Mammary epithelial cell (primary cell): ENCODE measurements at places on chromosomes 16 and 17. TPM values are rescaled to one million over a fixed set of nuclear protein-coding genes. Genes with fewer than 3 reads are reported as not detected.

DNA sequence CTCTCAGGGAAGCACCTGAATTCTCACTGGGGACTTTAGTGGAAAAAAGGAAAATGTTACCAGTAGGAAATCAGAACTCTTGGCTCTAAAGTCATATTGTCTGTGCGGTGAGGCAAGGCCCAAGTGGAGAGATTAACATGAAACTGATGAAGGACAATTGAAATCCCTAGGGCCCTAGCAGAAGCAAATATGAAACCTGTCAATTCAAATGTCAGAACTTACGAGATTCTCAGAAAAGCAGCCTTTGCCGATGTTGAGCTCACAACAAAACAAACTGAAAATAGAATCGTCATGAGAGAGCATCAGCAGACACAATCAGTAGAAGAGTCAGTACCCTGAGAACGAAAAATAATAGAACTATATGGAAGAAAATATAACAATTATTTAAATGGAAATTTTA is 108.8 kb downstream of the ELAC2 start:
- no peak for DNase-seq

- DNase-seq: no peak
Measured at GRCh38 chr16:1535391-1536291, 2.2 kb downstream of the TMEM204 start.

Gene ZFHX3
- 6.7 TPM for total RNA-seq

Gene PALB2
- total RNA-seq: 17.8 and 23.1 TPM in 2 replicates

DNA sequence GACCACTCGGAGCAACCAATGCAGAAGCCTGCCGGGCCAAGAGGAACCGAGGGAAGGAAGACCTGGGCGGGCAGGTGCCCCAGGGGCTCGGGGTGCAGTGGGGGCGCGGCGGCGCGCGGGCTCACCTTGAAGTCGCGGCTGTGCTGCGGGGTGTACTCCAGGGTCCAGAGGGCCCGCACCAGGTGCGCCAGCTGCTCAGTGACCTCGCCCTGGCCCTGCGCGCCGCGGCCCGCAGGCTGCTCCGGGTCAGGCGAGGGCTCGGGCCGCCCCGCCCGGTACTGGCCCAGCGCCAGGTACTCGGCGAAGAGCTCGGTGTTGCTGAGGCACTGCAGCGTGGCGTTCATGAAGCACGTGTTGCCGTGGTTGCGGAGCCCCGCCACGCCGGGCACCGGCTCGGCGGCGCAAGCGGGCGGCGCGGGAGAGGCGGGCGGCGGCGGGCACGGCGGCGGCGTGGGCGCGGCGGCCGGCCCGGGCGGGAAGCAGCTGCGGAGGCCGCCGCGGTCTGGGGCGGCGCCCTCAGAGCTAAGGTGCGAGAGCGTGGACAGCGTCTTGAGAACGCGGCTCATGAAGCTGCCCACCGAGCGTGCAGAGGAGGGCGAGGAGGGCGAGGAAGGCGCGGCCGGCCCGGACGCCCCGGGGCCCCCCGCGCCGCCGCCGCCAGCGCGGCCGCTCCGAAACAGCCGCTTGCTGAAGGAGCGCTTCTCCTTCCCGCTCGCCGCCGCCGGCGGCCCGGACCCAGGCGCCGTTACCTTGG is 562 bp downstream of the USP31 start:
- DNase-seq: peak; percentile 68

Gene PPP1R27
- not detected in 2 replicates for total RNA-seq

GRCh38 chr17:4340914-4341615 is 25.4 kb downstream of the UBE2G1 start:
- DNase-seq: no peak

DNA sequence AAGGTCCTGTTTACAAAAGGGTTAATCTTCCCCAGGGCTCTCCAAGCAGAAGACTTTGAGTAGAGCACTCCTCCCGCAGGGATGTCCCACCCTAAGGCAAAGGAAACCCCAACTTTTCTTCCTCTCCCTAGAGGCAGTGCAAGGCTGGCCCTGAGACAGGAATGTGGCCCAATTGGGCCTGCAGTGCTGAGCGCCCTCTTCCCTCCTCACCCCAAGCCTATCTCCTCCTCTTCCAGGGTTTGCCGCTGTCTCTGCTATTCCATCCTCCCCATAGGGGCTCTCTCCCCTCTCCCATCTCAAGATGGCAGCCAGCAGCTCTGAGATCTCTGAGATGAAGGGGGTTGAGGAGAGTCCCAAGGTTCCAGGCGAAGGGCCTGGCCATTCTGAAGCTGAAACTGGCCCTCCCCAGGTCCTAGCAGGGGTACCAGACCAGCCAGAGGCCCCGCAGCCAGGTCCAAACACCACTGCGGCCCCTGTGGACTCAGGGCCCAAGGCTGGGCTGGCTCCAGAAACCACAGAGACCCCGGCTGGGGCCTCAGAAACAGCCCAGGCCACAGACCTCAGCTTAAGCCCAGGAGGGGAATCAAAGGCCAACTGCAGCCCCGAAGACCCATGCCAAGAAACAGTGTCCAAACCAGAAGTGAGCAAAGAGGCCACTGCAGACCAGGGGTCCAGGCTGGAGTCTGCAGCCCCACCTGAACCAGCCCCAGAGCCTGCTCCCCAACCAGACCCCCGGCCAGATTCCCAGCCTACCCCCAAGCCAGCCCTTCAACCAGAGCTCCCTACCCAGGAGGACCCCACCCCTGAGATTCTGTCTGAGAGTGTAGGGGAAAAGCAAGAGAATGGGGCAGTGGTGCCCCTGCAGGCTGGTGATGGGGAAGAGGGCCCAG is 1.0 kb downstream of the PRRT2 start:
- DNase-seq: no peak

GRCh38 chr17:57416369-57416768 is 160.0 kb downstream of the MSI2 start:
- no peak for DNase-seq

- no peak for DNase-seq
Measured at GRCh38 chr16:46923513-46924295, 39.5 kb downstream of the GPT2 start.

DNA sequence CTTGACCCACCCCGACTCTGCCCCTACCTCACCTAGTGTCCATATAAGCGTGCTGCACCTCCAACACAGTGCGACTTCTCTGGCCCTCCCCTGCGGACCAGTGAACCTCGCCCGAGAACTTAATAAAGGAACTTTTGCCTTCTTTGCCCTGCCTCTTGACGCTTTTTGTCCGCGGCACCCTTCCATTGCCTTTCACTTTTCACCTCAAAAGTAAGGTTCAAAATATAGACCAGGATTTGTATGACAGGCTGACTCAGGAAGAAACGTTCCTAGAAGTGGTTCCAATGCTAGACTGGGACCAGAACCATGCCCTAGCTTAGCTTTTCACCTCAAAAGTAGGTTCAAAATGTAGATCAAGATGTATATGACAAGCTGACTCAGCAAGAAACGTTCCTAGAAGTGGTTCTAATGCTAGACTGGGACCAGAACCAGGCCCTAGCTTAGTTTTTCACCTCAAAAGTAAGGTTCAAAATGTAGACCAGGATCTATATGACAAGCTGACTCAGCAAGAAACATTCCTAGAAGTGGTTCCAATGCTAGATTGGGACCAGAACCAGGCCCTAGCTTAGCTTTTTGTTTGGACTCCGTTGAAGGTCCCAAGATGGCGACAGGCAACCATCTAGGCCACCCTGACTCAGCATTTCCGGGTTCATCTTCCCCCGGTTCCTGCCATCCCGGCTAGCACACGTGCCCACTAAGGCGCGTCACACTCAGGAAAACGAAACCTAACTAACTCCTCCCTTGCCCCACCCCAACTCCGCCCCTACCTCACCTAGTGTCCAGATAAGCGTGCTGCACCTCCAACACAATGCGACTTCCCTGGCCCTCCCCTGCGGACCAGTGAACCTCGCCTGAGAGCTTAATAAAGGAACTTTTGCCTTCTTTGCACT is 51.0 kb upstream of the TMEM97 start:
- DNase-seq: no peak

GRCh38 chr16:85528528-85529387 is 84.4 kb upstream of the GSE1 start:
- no peak for DNase-seq

Gene PABPN1L
- not detected for total RNA-seq

Gene SGCA
- total RNA-seq: not detected

Gene RNF227
- 5.2 TPM for total RNA-seq

DNA sequence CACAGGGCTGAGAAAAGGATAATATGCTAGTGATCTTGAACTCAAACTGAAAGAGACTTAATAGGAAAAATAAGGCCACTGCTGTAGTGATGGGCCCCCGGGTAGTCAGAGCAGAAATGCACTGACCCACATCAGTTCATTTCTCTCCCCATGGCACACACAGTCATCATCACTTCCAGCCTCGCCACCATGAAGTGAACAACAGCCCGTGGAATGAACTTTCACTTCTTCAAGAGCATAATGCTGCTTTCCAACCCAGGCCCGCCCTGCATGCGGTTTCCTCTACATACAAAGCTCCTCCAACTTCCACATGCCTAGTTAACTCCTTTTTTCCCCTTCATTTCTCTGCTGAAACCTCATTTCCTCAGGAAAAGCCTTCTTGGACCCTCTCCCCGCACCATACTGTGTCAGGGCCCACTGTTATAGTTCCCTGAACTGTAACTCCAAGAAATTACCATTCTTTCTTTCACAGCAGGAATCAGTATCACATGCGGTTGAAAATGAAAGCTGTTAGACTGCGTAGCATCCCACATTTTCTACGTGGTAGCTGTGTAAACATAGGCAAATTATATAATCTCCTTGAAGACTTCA is 65.8 kb upstream of the SMIM36 start:
- peak; percentile 84 for DNase-seq

Gene FOXN1
- not detected for total RNA-seq

- DNase-seq: peak; percentile 35
Measured at GRCh38 chr17:68172461-68172954, 75.3 kb upstream of the AMZ2 start.

Gene PRR29
- total RNA-seq: under 0.01 TPM

Gene WBP2
- total RNA-seq: 50.2 TPM

DNA sequence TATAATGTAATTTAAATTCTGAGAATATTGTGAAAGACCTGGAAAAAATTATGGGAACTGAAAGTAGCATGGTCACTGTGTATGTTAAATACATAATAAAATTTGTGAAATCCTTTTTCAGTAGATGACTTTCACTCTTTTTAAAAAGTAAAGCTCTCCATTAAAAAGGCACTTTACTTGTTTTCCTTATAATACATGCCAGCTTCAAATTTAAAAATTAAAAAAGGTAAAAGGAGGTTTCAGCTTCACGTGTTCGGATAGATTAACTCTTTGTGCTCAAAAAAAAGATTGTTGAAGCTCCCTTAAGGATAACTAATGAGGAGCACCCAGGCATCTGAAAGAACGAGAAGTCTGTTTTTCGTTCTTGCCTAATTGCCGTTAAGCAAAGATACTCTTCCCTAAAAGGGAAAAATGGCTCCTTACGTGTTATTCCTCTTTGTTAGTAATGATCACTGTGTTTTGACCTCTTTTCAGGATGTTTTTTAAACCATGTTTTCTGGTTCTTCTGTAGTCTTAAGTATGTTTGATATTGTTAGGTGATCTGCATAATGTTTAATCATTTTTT is 87.8 kb downstream of the TUBD1 start:
- DNase-seq: no peak

DNA sequence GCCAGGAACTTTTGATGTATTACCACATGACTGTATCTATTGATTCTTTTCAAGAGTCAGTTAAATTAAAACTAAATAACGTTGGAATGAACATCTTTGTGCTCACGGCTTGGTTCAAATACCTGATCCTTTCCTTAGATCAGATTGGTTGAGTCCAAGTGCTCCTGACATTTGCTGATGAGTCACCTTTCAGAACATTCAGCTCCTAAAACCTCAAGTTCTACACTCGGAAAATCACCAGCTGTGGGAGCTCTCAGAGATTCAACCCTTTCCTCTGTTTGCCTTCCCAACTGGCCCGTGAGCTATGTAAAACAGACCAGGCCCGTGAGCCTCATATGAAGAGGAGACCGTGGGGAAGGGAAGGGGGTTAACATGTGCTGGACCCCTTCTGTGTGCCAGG is 68.1 kb downstream of the RTN4RL1 start:
- no peak for DNase-seq

- no peak for DNase-seq
Measured at GRCh38 chr17:49390548-49391324, 23.9 kb downstream of the PHB1 start.

- DNase-seq: no peak
Measured at GRCh38 chr16:50992350-50993032, 158.6 kb downstream of the SALL1 start.

Gene NGFR
- 12.8 and 16.3 TPM in 2 replicates for total RNA-seq

DNA sequence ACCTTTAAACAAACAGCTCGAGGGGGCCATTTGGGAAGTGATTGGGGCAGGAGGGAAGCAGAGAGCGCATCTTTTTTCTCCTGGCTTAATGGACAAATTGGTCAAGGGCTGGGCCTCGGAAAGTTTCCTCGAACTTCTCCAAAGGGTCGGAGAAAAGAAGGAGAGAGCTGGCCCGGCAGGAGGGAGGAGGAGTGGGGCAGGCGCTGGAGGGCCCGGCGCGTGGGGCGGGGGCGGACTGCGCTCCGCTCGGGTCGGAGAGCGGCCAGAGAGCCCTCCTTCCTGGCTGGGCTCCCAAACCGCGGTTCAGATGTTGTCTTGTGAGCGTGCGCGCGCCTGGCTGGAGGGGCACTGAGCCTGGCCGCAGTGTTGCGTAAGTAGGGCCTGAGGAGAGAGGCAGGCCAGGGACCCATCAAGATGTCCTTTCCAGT is 1.2 kb downstream of the MMP2 start:
- DNase-seq: peak; percentile 59

Gene KRTAP9-4
- total RNA-seq: not detected

DNA sequence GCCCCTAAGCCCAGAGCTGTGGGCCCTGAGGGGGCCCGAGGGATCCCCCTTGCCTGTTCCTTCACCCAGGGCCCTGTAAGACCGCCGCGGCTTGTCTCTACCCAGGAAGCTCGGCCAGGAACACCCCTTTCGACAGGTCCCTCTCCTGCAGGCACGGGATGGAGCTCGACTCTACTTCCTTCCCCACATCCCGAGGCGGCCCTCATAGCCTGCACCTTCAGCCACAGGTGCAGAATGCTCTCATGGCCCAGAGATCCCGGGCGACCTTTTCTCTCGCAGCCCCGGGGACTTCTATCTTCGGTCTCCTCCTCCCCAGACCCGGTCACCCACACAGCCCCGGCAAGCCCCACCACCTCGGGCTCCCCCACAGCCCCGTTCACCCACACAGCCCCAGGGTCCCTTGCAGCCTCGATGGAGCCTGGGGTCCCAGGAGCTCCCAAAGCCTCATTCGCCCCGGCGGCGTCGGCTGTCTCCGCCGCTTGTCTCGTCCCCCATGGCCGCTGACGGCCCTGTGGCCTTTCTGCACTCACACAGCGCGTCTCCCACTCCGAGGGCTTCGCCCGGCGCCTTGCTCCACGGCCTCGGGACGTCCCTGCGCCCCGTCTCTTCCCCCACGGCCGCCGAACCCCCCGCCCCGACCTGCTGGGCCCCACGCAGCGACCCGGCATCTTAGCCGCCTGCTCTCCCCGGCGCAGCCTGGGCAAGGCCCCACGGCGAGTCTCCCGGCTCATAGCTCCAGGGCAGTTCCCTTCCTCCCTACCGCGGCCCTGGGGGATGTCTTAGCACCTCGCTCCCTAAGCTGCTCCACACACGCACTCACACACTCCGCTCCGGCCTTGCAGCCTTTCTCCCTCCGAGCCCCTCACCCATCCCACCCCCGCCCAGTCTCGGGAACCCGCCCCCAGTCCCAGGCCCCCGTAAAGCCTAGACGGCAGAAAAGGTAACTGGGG is 650 bp downstream of the KIAA0753 start:
- peak; percentile 33 for DNase-seq
